ENCODE measurements at places on chromosomes 16 and 17.

GRCh38 chr17:10799407-10799806 is 4.5 kb downstream of the TMEM238L start:
- DNase-seq: no peak

DNA sequence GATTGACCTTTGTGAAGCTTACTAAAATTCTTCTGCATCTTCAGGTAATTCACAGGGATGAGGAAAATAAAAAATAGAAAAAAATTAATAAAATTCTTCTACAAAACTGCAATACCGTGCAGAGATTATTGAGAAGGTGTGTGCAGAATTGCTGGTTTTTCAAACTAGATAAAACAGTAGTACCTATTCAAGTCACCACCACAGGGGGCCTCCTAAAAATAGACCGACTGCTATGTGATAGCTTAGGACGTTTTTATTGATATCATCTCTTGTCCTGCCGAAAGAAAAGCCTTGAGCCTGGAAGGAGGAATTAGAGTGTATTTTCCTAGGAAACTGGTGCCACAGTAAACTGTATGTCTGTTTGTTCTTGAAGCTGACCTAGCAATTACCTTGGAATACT is 325.9 kb downstream of the ZFHX3 start:
- DNase-seq: no peak

GRCh38 chr16:20866145-20866772 is 33.9 kb downstream of the DCUN1D3 start:
- no peak for DNase-seq

DNA sequence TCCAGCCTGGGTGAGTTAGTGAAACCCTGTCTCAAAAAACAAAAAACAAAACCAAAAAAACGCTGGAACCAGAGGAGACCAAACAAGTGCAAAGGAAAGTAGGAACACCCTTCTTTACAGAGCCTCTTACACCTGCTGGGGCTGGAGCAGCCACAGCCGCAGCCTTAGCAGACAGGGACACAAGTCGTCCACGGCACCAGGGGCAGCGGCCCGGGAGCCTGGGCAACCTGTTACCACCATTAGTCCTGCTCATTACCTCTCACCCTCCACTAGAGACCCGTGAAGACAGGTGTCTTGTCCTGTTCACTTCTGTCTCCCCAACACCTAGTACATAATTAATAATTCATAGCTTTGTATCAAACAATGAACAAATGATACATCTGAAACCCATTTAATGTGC is 83.6 kb downstream of the C16orf78 start:
- DNase-seq: no peak

- DNase-seq: no peak
Measured at GRCh38 chr17:56521414-56522141, 71.9 kb upstream of the NOG start.

DNA sequence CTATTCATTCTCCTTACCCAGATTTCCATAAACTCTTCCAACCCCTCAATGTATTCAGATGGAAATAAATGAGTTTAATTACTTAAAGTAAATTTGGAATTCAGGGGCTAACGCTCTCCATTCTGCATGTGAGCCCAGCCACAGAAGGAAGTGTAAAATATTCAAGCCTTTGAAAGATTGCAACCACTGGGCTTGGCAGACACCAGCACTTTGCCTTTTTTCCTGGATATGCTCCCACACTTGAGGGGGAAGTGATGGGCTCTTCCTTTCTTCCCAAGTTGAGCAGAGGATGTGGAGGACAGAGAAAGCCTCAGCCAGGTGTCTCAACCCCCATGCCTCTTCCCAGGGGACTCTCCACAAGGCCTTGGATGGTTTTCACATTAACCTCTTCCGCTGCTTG is 825.1 kb upstream of the EEF2KMT start:
- DNase-seq: no peak

GRCh38 chr16:12570046-12570618 is 233.6 kb downstream of the CPPED1 start:
- no peak for DNase-seq

GRCh38 chr16:75909746-75910145 is 183.5 kb upstream of the CPHXL start:
- DNase-seq: no peak

DNA sequence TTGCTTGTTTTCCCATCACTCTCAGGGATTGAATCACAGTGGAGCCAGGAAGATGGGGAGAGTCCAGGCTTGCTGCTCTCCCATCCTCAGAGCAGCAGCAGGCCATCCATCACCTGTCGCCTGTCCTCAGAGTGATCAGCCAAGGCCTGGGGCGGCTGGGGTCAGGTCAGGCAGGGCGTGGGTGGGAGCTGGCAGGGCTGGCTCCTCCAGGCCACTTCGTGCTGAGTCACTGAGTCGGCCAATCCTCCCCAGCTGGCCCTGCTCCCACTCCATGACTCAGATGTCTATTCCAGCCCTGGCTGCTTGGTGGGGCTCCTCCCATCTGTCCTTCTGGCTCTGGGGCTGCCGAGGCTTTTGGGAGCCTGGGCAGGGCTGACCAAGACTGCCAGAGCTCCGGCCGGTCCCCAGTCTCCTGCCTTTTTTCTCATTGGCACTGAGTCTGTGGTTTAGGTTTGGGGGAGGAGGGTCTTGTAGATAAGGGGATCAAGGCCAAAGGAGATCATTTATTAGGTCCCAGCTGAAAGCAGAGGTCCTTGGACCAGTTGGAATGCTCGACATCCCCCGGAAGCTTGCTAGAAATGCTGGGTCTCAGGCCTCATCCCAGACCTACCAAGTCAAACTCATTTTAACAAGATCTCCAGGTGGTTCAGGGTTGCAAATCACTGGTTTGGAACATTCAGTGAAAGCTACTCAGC is 72.7 kb downstream of the ABCC1 start:
- peak; percentile 84 for DNase-seq

- DNase-seq: peak; percentile 25
Measured at GRCh38 chr17:34756637-34757021, 177.2 kb downstream of the TMEM132E start.

DNA sequence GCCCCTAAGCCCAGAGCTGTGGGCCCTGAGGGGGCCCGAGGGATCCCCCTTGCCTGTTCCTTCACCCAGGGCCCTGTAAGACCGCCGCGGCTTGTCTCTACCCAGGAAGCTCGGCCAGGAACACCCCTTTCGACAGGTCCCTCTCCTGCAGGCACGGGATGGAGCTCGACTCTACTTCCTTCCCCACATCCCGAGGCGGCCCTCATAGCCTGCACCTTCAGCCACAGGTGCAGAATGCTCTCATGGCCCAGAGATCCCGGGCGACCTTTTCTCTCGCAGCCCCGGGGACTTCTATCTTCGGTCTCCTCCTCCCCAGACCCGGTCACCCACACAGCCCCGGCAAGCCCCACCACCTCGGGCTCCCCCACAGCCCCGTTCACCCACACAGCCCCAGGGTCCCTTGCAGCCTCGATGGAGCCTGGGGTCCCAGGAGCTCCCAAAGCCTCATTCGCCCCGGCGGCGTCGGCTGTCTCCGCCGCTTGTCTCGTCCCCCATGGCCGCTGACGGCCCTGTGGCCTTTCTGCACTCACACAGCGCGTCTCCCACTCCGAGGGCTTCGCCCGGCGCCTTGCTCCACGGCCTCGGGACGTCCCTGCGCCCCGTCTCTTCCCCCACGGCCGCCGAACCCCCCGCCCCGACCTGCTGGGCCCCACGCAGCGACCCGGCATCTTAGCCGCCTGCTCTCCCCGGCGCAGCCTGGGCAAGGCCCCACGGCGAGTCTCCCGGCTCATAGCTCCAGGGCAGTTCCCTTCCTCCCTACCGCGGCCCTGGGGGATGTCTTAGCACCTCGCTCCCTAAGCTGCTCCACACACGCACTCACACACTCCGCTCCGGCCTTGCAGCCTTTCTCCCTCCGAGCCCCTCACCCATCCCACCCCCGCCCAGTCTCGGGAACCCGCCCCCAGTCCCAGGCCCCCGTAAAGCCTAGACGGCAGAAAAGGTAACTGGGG is 650 bp downstream of the KIAA0753 start:
- no peak for DNase-seq

DNA sequence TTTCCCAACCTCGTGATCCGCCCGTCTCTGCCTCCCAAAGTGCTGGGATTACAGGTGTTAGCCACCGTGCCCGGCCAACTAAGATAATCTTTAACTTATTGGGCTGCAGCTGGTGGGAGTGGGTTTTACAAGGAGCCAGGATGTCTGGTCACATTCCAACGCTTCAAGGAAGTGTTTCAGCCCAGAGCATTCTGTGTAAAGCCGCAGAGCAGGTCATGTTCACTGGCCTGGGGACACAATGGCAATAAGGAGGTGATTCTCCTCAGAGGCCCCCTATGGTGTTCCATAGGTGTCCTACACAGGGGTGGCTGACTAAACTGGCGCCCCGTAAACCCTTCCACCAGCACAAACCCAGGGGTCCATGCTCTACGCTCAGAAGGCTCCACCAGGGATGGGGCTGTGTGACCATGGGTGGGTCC is 1.2 kb downstream of the QPRT start:
- DNase-seq: no peak

DNA sequence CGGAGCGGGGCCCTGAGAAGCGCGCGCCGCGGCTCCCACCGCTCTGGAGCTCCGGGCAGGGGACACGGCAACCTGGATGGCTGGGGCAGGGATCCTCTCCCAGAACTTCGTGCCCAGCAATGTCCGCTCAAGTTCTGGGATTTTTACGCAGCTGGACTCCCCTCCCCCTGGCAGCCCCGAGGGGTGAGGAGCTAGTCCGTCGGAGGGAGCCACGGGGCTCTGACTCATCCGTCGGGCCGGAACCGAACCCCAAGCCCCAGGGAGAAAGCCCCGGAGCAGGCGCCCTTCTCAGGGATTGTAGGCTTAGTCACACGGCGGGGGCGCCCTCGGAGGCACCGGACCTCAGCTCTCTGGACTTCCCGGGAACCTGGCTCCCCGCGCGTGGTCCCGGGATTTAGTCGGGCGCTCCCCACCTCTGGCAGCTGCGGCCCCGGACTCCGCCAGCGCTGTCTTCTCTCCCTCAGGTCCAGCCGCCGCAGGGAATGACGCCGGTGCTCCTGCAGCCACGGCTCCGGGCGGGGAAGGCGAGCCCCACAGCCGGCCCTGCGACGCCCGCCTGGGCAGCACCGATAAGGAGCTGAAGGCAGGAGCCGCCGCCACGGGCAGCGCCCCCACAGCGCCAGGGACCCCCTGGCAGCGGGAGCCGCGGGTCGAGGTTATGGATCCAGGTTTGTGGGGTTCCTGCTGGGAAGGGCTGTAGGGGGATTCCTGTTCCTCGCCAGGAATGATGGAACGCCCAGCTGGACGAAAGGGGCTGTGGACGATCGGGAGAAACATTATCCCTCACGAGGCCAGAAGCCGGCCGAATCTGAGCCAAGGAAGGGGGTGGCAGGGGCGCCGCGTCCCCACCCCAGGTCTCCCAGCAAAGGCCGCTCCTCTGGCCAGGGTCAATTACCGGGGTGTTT is 830 bp downstream of the SPHK1 start:
- DNase-seq: no peak

DNA sequence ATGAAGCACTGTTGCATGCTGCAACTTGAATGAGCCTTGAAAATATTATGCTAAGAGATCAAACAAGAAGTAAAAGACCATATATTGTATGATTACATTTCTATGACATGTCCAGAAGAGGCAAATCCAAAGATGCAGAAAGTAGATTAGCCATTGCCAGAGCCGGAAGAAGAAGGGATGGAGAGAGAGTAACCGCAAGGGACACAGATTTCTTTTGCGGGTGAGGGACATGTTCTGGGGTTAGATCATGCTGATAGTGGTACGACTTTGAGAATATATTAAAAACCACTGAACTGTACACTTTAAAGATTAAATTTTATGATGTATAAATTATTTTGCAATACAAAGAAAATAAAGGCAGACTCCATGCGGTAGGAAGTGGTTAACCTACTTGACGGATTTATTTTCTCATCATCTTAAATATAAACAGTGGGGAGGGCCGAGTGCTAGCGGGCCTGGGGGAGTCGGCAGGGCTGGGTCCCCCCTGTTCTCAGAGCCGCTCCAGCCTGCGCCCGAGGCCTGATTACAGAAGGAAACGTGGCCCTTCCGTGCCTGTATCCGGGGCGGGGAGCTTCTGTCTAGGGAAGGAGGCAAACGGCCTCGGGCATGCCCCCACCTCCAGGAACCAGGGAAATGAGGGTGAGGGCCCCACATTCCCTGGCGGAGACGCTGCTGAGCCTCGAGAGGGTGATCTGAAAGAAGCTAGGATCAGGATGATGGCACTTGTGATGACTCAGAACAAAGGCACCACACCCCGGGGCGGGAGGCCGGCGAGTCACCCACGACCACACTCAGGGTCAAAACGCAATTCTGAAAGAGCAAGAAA is 48.0 kb downstream of the SHCBP1 start:
- no peak for DNase-seq

GRCh38 chr17:15298176-15298575 is 33.0 kb upstream of the PMP22 start:
- no peak for DNase-seq

- DNase-seq: no peak
Measured at GRCh38 chr17:66373944-66374817, 71.8 kb downstream of the PRKCA start.

DNA sequence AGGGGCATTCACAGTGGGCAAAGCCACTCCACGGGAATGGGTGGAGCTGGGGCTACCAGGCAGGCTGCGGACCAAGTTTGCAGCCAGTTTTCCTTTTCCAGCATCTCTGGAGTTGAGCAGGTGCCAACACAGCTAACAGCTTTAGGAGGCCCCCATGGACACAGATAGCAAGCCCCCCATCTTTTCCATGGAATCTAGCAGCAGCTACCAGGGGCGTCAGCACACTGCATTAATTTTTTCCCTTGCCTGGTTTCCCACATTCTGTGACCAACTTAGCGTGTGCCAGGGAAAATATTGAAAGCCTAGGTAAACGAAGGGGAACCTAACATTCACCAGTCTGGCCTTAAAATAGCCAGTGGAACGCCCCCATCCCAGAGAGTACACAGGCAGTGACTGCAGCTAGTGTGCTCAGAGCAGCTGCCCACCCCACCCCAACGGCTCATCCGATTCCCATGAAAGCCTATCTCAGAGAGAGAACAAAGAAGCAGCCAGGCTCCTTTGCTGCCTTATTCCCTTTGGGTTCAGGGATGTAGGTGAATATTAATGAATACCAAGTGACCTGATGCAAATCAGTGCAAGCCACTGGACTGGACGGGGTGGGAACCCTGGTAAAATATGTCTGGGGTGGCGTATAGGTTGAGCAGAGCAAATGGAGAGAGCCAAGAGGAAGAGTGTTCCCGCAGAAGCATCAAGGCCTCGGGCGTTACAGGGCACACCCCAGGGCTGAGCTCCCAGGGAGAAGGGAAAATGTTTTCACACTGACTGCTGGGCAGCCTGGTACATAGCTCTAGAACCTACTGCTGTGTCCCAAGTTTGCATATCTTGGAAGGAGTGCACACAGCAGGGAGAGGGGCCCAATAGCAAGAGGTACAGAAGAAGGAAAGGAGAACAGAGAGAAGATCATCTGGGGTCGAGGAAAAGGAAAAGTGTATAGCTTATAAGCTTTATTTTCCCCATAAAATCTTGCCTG is 73.9 kb upstream of the SOX9 start:
- DNase-seq: no peak

Data from occipital lobe (tissue), 3 donors.